ENCODE measurements at places on chromosomes 5 and 9.

- DNase-seq = no peak
Observed at GRCh38 chr5:57718155-57718554, 235.5 kb upstream of the ACTBL2 start.

GRCh38 chr9:90658783-90659182, 16.2 kb upstream of the DIRAS2 start:
- DNase-seq = no peak

GRCh38 chr9:16611983-16612382, 258.5 kb downstream of the BNC2 start:
- DNase-seq = no peak

- peak; percentile 25 for DNase-seq
Observed at GRCh38 chr5:113489299-113489698, 1.0 kb upstream of the MCC start.

- DNase-seq = no peak
Observed at GRCh38 chr5:163867738-163868137, 362.3 kb downstream of the MAT2B start.

DNA sequence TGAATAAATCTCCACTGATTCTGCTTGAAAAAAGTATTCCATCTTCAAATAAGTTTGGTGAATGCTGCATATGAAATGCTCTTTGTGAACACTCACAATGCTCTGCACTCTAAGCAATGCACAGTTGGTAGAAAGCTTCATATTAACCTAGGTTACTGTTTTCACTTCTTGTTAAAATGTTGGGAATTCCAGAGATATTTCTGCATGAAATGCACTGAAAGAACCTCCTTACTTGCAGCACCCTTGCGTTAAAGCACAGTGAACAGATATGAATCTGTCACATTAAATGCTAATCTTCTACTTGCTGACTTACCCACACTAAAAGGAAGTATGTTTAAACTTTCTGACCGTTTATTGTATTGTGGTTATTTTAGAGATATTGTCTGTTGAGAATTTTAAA, 584.1 kb upstream of the NUDT12 start:
- no peak for DNase-seq

DNA sequence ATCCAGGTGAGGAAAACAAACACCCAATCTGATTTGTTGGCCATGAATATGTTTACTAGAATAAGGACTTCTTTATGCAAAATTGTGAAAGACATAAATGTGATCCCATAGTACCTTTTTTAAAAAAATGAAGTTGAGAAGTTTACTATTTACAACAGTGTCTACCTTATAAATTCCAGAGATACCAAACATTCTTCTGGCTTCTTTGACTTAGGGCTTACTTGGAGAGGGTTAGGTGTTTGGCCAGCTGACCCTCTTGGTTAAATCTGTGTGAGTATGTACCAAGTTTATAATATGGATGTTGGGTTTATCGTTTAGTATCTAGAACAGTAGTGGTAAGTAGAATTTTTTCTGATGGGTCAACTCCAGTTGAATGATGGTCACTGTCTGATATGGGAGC, 212.3 kb downstream of the DOCK8 start:
- DNase-seq = no peak

DNA sequence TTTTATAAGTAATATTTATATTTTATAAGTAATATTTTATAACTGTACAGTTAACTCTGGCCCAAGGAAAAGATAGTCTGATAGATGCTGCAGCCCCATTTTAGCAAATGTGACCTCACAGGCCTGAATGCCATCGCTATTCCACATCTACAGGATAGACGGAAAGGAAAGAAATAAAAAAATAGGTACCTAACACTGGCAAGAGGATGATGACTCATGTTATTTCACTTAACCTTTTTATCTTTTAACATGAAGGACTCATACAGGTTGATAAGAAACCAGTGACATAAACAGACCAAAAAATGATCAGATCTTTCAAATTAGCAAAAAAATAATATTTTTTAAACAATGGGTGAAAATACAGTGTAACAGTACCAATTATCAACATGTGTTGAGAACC, 2.7 kb downstream of the CD274 start:
- DNase-seq = no peak

DNA sequence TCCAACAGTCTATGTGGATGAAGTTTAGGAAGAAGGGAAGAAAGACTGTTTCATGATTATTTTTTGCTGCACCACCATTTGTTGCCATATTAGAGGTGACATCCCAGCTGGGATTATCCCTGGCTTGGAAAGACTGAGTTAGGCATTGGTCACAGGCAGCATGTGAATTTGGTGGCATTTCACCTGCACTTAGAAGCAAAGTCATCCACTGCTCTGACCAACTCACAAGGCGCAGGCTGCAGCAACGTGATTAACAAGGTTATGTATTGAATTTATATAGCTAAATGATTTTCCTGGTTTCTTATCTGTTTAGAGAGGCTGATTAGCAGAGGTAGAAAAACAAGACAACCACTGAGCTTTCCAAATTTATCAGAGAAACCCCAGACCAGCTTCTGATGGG, 2.7 kb downstream of the FYB1 start:
- DNase-seq = peak; percentile 49

- no peak for DNase-seq
Observed at GRCh38 chr9:5857928-5858327, 25.0 kb upstream of the ERMP1 start.

DNA sequence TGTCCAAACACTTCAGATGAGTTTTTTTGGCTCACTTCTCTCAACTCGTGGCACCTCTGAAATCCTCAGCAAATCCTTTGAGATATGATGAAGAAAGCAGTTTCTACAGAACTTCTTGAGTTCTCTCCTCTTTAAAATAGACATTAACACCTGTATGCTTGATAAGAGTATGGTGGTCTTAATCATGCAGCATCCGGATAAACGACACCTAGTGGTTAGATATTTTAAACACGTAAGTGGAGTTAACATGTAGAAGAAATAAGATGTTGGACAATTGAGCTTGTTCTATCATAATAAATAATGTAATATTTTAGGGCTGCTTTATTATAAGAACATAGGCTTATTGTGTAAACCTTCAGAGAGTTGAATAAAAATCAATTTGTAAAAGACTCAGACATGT, 324.8 kb downstream of the CYLC2 start:
- no peak for DNase-seq

- DNase-seq = no peak
Observed at GRCh38 chr9:94821098-94821887, 94.8 kb downstream of the AOPEP start.
